ENCODE measurements at places on chromosomes 2 and 18.

GRCh38 chr2:211367711-211368110, 811.3 kb downstream of the CPS1 start:
- no peak for DNase-seq

- DNase-seq: no peak
Measured at GRCh38 chr2:41998186-41999127, 49.4 kb upstream of the PKDCC start.

GRCh38 chr18:44636241-44636640, 44.4 kb upstream of the SETBP1 start:
- no peak for DNase-seq

DNA sequence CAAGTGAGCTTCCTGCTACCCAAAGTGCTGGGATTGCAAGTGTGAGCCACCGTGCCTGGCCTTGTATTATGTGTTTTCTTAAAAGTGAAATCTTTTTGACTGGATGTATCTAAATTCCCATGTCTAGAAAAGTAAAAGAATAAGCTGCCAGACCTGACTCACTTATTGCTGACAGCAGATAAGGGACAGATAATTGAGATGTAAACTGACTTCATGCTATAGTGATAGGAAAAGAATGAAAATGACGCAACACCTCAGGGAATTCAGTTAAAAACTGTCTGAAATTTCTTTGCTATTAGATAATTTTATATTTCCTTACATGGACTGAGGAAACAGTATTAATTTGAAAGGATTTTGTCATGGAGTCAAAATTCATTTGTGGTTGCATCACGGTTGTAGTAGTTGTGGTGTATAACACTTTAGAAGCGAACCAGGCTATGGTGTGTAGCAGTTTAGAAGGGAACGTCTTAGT, 19.4 kb downstream of the TTC27 start:
- DNase-seq: no peak

GRCh38 chr2:31729442-31730092, 148.8 kb upstream of the SRD5A2 start:
- no peak for DNase-seq

DNA sequence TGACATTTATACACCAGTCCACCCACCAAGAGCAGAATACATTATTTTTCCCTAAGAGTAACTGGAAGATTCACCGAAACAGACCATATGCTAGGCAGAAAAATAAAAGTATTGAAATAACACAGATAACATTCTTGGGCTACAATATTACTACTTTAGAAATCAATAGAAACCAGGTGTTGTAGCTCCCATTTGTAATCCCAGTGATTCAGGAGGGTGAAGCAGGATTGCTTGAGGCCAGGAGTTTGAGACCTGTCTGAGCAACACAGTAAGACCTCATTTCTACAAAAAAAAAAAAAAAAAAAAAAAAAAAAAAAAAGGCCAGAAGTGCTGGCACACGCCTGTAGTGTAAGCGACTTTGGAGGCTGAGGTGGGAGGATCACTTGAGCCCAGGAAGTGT, 9.6 kb downstream of the ICA1L start:
- DNase-seq: no peak

DNA sequence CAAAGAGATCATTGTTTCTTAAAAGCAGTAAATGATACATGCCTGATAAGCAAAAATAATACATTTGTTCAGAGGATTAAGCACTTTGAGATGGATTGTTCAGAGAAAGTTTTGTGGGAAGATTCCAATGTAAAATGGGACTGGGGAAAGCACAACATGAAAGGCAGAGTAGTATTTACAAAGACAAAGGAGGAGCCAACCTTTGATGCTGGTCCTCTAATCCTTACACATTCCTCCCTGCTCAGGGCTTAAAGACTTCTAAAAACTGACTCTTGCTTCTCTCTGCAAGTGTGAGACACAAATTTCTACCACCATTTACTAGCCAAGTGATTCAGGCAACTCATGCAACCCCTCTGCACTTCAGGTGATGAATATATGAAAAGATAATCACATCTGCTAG, 47.2 kb upstream of the REG3G start:
- DNase-seq: no peak

DNA sequence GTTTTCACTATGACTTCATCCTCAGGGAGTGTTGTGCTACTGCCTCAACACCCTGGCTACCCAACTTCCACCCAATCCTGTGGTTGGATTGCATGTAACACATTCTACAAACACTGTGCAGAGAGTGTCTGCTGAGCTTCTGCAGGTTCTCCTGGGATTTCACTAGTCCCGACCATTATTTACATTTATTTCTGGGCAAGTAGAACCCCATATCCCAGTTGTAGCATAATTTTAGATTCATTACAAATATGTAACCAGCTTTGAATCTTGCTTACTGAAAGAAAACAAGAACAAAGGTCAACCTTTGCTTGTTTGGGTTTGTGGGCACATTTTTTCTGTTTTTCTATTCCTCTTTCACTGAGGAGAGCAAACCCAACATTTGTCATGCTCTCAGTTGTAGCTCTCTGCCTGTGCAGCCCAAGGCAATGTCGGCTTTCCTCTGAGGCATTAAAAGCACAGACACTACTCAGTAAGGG, 2036.1 kb upstream of the LRRTM1 start:
- DNase-seq: no peak

GRCh38 chr2:197924483-197924882, 120.1 kb downstream of the PLCL1 start:
- DNase-seq: no peak

DNA sequence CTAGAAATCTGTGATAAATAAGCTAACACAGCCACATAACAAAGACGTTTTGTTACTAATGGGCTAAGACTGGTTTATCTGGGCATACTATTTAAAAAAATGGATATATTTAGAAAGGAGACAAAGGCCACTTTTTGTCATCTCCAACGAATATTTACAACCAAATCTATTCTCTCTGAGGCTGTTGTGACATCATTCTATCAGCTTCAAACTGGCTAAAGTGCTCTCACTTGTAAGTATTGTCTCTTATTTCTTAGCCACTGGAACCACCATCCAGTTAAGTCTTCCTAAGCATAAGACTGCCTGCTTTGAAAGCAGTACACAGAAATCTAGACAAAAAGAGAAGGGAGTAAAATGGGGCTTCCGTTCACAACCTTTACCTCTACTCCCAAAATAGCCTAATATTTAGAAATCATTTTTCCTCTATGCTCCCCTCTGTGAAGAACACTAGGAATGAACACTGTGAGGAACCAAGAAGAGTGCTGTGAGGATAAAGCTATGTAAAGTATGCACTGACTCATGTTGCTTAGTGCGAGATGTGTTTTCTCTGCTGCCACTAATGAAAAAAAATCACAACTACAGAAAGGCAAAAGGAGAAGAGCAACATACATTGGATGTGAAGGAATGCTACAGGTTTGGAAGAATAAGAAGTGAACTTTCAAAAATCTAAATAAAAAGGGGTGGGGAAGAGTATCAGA, 264.1 kb downstream of the EXOC6B start:
- DNase-seq: no peak

DNA sequence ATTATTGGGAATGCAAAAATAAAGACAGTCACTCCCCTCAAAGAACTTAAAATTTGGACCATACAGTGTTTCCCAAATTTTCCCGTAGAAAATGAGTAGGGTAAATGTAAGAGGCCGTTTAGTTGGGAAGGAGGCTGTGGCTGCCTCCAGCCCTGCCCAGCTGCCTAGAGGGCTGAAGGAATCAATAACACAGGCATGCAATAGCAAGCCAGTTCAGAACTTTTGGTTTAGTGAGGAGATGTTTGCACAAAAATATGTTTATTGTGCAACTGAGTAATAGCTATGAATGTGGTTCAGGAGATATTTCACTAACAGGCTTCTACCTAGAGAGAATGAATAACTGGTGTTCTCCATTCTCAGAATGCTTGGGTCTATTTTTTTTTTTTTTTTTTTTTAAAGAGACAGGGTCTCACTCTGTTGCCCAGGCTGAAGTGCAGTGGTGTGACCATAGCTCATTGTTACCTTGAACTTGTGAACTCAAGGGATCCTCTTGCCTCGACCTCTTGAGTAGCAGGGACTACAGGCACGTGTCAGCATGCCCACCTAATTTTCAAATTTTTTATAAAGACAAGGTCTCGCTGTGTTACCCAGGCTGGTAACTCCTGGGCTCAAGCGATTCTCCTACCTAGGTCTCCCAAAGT, 23.6 kb downstream of the UGP2 start:
- DNase-seq: no peak

- DNase-seq: no peak
Measured at GRCh38 chr2:70723286-70723885, 44.6 kb downstream of the ADD2 start.

DNA sequence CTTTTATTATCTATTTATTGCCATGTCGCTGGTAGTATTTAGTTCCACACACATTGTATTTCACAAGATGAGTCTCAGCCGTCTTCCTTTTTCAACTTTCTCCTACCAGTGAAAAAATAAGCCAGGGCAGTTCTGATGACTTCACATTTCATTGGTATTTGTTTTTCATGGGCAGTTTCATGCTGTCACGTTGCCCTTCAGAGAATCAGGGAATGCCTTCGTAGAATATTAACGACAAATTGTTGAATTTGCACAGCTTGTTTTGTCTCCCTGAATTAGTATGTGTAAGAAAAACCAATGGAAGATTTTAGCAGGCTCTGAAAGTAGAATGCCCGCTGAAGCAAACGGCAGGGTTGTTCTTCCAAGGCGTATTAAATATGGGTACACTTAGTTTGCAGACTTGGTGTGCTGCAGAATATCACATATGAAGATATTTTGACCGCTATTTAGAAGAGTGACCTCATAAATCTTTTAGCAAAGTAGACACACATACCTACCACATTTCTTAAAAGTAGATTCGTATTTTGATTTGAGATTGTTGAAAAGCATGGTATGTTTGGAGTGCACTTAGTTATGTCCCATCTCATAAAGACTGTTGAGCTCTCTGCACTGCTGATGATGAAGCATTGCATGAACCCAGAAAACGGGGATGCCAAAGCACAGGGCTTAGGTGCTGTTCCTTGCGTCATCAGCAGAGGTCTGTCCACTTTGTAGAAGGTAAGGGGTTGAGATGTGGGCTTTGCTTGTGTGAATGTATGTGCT, 2.9 kb downstream of the NEDD4L start:
- no peak for DNase-seq

- DNase-seq: no peak
Measured at GRCh38 chr2:187855689-187856088, 301.5 kb upstream of the TFPI start.

GRCh38 chr18:13260197-13260934, 41.8 kb downstream of the LDLRAD4 start:
- no peak for DNase-seq

- no peak for DNase-seq
Measured at GRCh38 chr18:75162978-75163377, 46.0 kb downstream of the PTGR3 start.

DNA sequence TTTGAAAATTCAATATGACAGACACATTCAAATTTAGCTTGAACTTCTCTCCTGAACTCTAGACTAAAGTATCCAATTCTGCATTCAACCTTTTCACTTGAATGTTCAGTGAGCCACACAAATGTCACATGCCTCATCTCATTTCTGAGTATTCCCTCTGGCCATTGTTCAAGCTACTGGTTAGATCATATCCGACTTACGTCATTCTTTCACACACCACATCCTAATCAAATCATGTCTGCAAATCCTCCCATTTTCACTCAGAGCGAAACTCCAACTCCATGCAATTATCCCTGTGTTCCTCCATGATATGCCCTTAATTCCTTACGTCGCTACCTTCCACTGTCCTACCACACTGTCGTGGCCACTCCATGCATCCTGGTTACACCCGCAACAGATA, 425.1 kb downstream of the CBLN2 start:
- no peak for DNase-seq

DNA sequence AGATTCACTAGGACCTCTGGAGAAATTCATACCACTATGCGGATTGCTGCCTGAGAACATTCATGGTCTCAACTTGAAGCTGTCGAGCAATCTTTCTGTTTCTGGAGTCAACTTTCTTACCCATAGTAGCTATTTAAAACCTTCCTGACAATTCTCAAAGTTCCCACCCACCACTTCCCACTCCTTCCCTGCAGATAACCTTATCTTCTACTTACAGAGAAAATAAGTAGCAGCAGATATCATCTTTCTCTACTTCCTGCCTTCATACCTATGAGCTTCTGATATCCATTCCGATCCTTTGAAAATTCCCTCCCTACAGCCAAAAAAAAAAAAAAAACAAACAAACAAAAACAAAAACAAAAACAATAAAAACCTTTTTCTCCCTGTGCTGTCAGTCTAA, 81.2 kb upstream of the CYRIA start:
- no peak for DNase-seq

GRCh38 chr2:67649331-67650261, 252.5 kb downstream of the ETAA1 start:
- no peak for DNase-seq

- DNase-seq: no peak
Measured at GRCh38 chr18:23547306-23547705, 39.0 kb downstream of the NPC1 start.

DNA sequence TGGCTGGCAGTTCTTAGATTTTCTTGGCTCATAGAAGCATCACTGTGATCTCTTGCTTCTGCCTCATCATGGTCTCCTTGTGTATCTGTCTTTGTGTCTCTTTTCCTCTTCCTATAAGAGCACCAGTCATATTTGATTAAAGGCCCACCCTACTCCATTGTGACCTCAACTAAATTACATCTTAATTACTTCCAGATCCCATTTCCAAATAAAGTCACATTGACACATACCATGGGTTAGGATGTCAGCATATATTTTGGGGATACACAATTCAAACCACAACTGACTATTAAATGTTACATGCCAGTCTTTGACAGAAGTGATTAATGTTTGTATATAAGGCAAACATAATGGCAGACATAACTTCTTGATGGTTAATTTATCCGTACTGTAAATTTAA, 27.3 kb upstream of the TMX3 start:
- no peak for DNase-seq

- no peak for DNase-seq
Measured at GRCh38 chr2:2331881-2332280, 806 bp upstream of the MYT1L start.

GRCh38 chr2:46979571-46979979, 64.0 kb upstream of the MCFD2 start:
- no peak for DNase-seq

GRCh38 chr2:166361351-166362153, 14.2 kb downstream of the SCN9A start:
- DNase-seq: no peak

DNA sequence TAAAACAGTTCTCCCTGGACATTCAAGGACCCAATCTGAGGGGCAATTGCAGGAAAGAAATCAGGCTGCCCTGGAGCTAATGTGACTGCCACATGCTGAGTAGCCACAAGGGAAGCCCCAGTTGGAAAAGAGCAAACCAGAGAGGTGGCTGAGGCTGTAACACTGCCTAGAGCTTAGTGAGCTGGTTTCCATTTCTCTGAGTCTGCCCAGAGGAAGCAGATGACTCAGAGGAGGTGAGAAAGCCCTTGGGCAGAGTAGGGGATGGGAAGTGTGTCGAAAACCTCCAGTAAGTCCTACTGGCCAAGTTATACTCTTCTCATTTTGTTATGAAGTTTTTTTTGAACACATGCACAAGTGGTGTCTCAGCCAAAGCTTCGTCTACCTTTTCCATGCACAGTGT, 753.0 kb downstream of the CNTNAP5 start:
- DNase-seq: no peak

- no peak for DNase-seq
Measured at GRCh38 chr2:235729557-235729947, 235.7 kb downstream of the AGAP1 start.
